ENCODE measurements at places on chromosomes 7 and 10. TPM values are rescaled to one million over a fixed set of nuclear protein-coding genes. Genes with fewer than 3 reads are reported as not detected.

DNA sequence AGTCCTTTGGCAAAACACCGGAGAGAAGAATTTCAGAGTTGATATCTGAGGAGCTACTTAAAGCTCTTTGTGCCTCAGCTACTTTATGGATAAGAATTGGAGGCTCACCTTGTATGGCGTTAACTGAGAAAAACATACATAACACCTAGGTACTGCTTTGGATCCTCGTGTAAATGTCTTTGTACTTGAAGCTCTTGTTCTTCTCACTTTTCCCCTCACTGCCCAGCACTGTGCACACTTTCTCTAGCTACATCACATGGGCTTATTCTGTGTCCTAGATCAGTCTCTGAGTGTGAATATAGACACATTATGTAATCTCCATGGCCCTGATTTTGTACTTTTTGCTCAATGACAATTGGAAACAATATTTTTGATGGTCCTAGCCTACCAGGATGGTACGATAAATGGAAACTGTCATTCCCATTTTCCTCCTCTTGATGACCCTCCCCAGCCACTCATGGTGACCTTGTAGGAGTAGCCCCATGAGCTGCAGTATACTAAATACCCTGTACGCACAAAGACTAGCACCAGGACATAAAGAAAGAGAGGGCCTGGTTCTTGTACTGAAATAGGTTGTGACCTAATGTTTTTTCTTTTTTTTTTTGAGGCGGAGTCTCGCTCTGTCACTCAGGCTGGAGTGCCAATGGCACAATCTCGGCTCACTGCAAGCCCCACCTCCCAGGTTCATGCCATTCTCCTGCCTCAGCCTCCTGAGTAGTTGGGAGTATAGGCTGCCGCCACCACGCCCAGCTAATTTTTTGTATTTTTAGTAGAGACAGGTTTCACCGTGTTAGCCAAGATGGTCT lies 22.1 kb downstream of the STAMBPL1 start:
- no peaks in the 10 kb centered on the region for H3K4me1 ChIP-seq
- H3K4me3 ChIP-seq = no peak overlapping the region
- no peak for DNase-seq
- H3K27ac ChIP-seq = no peak overlapping the region

- no peak overlapping the region for H3K27ac ChIP-seq
- H3K4me1 ChIP-seq = no peaks in the 10 kb centered on the region
Observed at GRCh38 chr10:71554671-71555070, 158.0 kb downstream of the CDH23 start.

GRCh38 chr7:103011650-103012049 lies 62.9 kb downstream of the FBXL13 start:
- no peaks in the 10 kb centered on the region for H3K36me3 ChIP-seq
- no peaks in the 10 kb centered on the region for H3K27me3 ChIP-seq
- no peak overlapping the region for H3K27ac ChIP-seq
- no peak overlapping the region for H3K4me3 ChIP-seq
- DNase-seq = no peak

DNA sequence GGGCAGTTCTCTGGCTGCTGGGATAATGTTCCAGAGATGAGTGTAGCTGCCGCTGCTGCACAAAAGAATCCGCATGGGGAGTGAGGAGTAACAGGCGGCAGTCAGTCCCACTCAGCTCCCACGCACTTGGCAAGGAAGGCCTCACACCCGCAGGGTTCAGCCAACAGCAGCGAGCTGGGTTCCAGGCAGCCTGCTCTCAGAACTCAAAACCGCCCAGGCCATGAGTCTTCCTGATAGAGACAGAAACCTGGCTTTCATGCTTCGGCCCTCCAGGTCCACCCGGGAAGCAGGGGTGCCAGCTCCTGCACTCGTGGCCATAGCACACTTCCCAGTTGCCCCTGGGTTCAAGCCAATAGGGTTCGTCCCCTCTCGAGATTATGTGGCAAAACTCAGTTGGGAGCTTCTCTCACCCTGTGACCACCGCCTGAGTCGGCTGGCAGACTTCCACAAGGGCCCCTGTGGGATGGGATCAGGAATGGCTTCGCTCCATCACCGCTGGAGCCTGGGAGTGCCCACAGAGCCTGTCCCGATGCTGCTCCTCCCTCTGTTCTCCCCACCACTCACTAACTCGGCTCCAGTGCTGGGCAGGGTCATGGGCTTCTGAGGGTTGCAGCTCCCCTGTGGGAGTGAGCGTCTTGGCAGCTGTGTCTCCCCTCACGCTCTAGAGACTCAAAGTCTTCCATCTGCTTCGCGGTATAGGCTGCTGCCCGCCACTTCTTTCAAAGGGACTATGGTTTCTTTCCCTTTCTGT lies 20.6 kb downstream of the CLRN3 start:
- no peaks in the 10 kb centered on the region for H3K27me3 ChIP-seq
- H3K4me3 ChIP-seq = no peak overlapping the region
- no peaks in the 10 kb centered on the region for H3K36me3 ChIP-seq
- H3K4me1 ChIP-seq = no peaks in the 10 kb centered on the region

DNA sequence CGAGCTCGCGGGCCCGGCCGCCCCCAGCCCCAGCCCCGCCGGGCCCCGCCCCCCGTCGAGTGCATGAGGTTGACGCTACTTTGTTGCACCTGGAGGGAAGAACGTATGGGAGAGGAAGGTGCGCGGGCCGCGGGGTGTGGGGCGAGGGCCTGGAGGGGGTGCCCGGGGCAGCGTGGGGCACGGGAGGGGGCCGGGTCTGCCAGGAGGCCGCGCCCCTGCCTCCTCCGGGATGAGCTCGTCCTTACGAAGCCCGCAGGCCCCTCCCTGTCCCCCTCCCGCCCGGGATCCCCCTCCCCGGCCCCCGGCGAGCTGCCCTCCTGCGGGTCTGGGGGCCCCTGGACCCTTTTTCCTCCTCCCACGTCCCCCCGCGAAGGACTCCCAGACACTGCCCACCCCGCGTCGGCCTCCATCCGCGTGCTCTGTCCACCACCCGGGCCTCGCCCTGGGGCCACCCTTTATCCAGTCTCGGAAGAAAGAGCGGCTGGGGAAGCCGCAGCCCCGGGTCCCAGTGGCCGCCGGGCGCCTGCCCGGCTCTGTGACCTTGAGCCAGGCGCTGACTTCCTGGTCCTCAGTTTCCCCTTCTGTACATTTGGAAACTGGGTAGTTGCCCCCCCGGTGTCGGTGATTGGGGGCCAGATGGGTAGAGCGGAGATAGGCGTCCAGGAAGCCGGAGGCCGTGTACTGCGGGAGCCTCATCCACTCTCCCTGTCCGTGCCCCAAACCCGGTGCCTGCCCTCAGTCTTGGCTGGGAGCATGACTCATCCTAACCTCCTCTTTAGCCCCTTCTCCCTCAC lies 521 bp downstream of the LIMK1 start:
- no peaks in the 10 kb centered on the region for H3K27me3 ChIP-seq
- peak overlapping the region; percentile 94 for H3K4me3 ChIP-seq
- peaks cover 26% of the 10 kb centered on the region for H3K36me3 ChIP-seq
- DNase-seq = no peak

DNA sequence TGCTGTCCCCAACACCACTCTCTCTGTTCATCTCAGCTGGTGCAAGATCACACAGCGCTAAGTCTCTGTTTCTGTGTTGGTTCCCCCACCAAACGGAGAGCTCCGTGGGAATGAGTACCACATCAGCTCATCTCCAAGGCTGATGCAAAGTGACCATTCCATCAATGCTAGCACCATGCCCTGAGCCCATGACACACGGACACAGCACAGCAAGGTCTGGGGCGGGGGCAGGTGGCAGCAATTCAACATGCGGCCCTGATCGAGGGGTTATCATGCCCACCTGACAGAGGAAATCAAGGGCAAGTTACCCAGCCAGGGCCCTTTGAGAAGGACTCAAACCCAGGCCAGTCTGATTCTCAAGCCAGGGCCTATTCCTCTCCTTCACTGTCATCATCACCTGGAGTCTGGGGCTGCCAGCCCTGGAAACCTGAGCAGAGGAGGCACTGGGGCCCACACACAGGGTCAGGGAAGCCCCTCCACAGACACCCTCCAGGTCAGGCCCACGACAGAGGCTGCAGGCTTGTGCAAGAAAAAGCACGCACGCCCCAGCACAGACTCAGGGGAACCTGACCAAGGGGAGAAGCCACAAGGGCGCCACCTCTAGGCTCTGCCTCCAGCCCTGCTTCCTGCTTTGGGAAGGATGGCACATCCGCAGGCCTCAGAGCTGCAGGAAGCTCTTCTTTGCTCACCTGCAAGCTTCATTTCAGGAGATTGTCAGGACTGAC lies 74.8 kb downstream of the GRID1 start:
- DNase-seq = no peak
- no peaks in the 10 kb centered on the region for H3K27me3 ChIP-seq
- no peak overlapping the region for H3K4me3 ChIP-seq
- no peaks in the 10 kb centered on the region for H3K36me3 ChIP-seq

DNTT gene
- total RNA-seq = not detected

GRCh38 chr10:103921750-103922195 lies 3.8 kb upstream of the STN1 start:
- H3K4me1 ChIP-seq = peaks cover 9% of the 10 kb centered on the region
- H3K27ac ChIP-seq = no peak overlapping the region
- H3K36me3 ChIP-seq = no peaks in the 10 kb centered on the region
- no peak for DNase-seq
- no peaks in the 10 kb centered on the region for H3K27me3 ChIP-seq

DNA sequence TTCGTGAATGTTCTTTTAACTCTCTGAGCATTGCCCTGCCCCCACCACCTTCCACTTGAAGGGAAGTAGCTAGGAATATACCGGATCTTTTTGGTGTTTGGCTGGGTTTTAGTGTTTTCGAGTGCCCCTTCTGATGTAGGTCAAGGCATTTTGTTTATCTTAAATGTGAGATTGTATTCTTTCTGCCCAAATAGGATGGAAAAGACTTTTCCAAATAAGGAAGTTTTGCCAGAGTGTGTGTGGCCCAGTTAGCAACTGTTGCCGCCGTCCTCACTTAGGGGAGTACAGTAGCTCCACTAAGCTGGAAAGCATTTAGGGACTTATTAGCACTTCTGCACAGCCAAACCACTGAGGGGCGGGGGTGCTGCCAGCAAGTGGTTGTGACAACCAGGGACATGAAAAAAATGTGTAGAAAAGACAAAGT lies 29.8 kb upstream of the VCL start:
- H3K27me3 ChIP-seq = no peaks in the 10 kb centered on the region
- no peak for DNase-seq
- no peaks in the 10 kb centered on the region for H3K4me1 ChIP-seq

GIMAP8 gene
- total RNA-seq = 7.9 TPM

DNA sequence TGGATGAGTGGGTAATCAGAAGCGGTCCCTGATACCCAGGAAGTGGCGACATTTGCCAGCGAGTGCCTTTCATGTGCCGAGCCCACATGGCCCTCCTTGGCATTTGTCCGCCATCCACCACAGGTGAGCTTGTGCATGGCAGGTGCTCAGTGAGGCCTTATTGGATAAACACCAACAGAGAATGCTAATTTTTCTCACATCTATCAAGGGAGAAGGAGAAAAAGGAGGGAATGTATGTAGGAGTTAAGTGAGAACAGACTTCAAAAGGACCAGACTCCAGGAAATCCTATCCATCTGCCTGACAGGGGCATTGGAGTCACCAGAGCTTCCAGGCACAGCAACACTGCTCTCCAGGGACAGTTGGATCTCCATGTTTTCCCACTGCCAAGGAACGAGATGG lies 143.5 kb upstream of the ZMIZ1 start:
- H3K27ac ChIP-seq = no peak overlapping the region
- H3K4me1 ChIP-seq = no peaks in the 10 kb centered on the region
- H3K4me3 ChIP-seq = no peak overlapping the region
- H3K36me3 ChIP-seq = no peaks in the 10 kb centered on the region
- no peak for DNase-seq

DNA sequence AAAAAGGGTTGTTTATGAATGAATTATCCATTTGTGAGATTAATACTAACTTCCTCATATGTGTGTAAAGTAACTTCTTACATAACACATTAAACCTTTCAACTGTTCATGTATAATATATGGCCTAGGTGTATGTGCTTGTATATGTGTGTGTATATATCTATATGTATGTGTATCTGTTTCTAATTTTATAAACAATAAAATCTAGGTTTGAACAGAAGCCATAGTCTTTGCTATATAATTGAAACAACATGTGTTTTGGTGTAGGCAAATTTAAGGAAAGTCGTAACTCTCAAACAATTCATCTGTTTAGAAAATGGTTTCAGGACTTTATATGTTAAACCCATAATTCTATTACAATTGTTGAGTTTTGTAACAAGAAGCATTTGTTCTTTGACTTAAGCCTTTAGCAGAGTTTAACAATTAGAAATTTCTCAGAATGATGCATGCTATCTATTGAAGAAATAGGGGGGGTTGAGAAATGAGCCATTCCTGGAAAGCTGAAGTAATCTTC lies 103.3 kb downstream of the BBS9 start:
- H3K27ac ChIP-seq = no peak overlapping the region
- no peaks in the 10 kb centered on the region for H3K4me1 ChIP-seq
- no peaks in the 10 kb centered on the region for H3K27me3 ChIP-seq
- H3K4me3 ChIP-seq = no peak overlapping the region
- DNase-seq = no peak

DNA sequence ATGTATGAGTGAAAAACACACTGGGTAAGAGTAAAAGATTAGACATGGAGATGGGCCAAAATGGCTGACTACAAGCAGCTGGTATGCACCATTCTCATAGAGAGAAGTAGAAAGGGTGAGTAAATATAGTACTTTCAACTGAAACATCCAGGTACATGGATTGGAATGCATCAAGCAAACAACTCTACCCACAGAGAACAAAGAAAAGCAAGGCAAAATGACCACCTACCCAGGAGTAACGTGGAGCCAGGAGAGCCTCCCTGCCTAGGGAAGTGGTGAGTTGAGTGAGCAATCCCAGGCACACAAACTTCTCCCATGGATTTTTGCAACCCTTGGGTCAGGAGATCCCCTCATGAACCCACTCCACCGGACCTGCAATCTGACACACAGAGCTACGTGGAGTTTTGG lies 212.8 kb downstream of the PTN start:
- H3K36me3 ChIP-seq = no peaks in the 10 kb centered on the region
- H3K27ac ChIP-seq = no peak overlapping the region
- H3K4me3 ChIP-seq = no peak overlapping the region
- H3K4me1 ChIP-seq = no peaks in the 10 kb centered on the region
- DNase-seq = no peak

TMEM225B gene
- total RNA-seq = 1.2 TPM

OR2A5 gene
- not detected for total RNA-seq

FAM237B gene
- total RNA-seq = not detected

DNA sequence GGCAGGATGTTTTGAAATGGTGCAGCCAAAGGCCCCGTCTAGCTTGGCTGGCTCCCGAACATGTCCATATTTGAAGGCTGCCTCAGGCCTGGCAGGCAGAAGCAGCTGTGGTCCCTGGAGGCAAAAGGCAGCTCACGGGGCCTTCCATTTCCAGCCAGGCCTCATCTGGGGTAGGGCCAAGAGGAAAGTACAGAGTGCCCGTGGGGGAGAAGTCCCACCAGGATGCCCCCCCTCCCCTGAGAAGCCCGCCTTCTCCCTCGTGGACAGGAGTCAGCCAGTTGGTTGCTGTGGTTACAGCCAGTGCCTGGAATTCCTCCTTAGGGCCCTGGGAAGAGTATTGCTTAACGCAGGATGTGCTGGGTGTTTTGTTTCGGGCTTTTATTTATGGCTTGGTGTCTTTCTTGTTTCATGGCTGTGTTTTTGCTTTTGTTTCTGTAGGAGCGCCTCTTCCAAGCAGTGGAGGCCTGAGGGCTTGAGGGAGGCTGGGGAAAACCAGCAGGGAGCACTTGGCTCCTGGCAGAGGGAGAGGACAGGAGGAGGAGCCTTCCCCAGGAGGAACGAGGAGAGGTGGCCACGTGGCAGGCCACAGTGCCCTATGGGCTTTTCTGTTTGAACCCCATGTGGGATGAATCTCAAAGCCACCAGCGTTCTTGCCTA lies 45.4 kb downstream of the CHST3 start:
- peaks cover 5% of the 10 kb centered on the region for H3K4me1 ChIP-seq
- no peaks in the 10 kb centered on the region for H3K27me3 ChIP-seq
- H3K27ac ChIP-seq = peak overlapping the region; percentile 96

GRCh38 chr7:121103086-121103485 lies 114.6 kb downstream of the CPED1 start:
- no peaks in the 10 kb centered on the region for H3K4me1 ChIP-seq
- H3K36me3 ChIP-seq = no peaks in the 10 kb centered on the region
- DNase-seq = no peak
- no peak overlapping the region for H3K27ac ChIP-seq
- no peak overlapping the region for H3K4me3 ChIP-seq
